ENCODE measurements at places on chromosomes 7 and 10. TPM values are rescaled to one million over a fixed set of nuclear protein-coding genes. Genes with fewer than 3 reads are reported as not detected.

Gene IQCE
- 8.4 TPM for total RNA-seq

Gene HECTD2
- 9.7 TPM for total RNA-seq

Gene MOGAT3
- total RNA-seq: not detected

Gene NRG3
- not detected for total RNA-seq

Gene GOLGA7B
- 0.57 TPM for total RNA-seq

Gene SYCE1
- 0.66 TPM for total RNA-seq

Gene HTR7
- not detected for total RNA-seq

Gene NPY4R
- total RNA-seq: not detected

Gene ATOH7
- total RNA-seq: not detected
